GM13977 (cell line): ENCODE measurements at places on chromosomes 1 and 21.

- no peak for DNase-seq
These were observed 286.0 kb upstream of the DEPDC1 start for GRCh38 chr1:68782890-68783289.

DNA sequence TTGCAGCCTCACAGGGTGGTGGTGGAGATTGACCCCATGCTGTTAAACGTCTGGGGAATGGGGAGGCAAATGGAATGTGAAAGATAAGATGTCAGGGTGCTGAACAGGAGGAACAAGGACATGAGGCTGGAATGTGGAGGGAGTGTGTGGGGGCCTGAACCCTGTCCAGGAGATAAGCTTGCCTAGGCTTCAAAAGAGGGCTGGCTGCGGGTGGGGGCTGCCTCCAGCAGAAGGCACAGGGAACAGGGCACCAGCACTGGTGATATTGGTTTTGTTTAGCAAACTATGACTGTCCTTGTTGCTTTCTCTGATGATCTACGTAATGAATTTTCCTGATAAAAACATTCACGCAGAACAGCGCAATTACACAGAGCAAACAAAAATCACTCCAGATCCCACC, 52.4 kb upstream of the LRP8 start:
- DNase-seq, result no peak

GRCh38 chr1:187903223-187903622, 1074.5 kb downstream of the PLA2G4A start:
- no peak for DNase-seq

DNA sequence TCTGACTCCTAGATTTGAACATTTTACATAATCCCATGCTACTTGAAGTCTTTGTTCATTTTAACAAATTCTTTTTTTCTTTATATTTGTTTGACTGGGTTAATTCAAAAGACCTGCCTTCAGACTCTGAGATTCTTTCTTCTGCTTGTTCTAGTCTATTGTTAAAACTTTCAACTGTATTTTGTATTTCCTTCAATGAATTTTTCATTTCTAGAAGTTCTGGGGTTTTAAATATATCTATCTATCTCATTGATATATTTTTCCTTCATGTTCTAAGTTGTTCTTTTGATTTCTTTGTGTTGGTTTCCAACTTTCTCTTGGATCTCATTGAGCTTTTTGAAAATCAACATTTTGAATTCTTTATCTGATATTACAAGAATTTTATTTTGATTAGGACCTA, 64.3 kb downstream of the HMCN1 start:
- no peak for DNase-seq

DNA sequence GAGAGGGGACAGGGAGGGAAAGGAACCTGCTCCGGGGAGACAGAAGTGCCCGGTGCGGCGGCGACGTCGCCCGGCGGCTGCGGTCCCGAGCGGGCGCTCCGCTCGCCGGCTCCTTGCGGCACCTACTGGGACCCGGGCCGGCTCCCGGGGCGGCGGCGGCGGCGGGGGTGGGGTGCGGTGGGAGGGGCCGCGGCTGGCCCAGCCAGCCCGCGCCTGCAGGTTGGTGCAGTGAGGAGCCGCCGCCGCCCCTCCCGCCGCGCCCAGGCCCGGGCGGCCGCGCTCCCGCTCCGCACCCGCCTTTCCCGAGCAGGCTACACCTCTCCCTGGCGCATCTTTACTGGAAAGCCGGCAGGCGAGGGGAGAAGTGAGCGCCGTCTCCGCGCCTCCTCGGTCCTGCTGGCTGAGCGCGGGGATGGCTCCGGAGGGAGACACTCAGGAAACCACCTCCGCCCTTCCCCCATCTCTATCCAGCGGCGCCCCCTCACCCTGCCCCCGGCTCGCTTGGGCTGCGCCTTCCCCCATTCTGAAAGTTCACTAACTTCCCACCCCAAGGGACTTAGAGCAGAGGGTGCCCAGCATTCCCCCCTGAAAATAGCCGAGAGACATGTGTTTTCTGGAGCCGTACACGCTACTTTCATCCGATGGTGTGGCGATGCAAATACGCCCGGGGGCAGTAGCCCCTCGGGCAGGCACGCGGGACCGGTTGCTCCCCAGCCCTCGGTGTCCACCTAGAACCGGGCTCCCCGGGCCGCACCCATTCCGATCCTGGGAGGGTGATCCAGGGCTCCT, at the start of gene PLD5:
Gene PLD5, minus strand, starts transcription at position 127 of the 789 bp plus-strand sequence.
- DNase-seq, result no peak
